Midbrain (tissue), 1 donor: ENCODE measurements at places on chromosomes 5 and 9.

DNA sequence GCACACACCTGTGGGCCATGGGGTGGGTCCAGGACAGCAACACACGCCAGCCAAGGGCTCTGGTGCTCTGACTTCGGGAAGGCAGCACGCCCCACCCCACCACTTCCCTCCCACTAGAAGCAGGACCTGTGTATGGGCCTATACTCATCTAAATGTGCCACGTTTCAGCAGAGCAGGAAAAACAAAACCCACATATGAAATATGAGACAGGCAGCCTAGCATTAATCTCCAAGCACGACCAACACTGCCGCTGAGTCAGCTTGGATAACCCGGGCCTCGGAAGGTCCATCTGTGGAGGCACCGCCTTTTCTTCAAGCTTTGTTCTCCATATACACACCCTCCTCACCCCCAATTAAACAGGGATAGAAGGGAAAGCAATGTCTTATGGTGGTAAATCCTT lies 203.1 kb downstream of the ROR2 start:
- DNase-seq, result no peak

DNA sequence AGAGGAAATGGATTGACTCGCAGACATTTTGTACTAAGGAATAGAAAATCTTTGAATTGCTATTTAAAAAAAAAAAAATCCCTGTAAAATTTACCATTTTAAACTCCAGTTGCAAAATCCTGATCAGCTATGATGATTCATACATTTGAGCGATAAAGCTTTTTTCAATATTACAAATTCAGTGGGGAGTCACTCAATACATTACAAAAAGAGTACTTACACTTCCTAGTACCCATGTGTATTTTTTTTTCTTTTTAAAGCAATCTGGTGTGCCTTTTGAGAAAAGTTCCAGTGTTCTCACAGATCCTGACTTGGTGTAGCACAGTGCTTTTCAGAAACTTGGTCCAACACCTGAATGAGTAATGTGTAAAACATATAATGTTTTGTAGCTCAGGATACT lies 54.3 kb downstream of the PIK3R1 start:
- no peak for DNase-seq

GRCh38 chr9:78997296-78997695 lies 574.5 kb upstream of the TLE4 start:
- DNase-seq, result no peak

GRCh38 chr5:17042041-17042440 lies 106.0 kb upstream of the MYO10 start:
- DNase-seq, result no peak

GRCh38 chr9:22203371-22204138 lies 194.4 kb upstream of the CDKN2B start:
- no peak for DNase-seq

GRCh38 chr9:114552706-114553105 lies 34.9 kb upstream of the ATP6V1G1 start:
- DNase-seq, result no peak

DNA sequence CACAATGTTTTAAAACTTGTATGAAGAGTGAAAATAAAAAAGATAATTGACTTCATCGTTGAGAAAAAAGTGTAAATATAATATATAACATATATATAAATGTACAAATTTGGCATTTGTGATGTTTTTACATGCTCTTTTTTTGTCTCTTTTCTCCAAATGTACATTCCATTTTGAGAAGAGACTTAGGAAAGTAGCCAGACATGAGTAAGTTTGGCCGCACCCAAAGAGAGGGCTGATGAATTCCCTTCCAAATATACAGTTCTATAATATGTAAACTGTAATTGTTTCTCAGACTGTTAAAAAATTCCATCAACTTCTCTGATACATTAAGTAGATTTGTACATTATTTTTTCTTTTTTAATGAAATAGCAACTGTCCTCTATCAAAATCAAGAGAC lies 193.2 kb upstream of the MAP3K1 start:
- no peak for DNase-seq

- DNase-seq, result no peak
Measured at GRCh38 chr9:34032631-34033030, 16.1 kb downstream of the UBAP2 start.

DNA sequence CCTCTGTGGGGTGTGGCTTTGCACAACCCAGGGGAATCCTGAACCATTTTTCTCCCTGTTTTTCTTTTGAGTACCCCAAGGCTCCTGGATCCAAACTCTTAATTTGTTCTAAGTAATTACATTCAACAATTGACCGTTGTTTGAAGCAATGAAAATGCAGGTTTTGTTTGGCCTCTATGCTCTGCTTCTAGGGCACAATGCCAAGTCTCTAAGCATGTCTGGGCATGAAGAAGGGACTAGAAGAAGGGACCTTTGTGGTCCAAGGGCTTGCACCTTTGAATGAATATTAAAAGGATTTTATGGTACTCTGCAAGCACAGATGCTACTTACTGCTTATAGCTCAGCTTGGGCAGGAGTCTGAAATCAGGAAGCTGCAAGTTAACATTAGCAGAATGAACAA lies 6.6 kb upstream of the ENC1 start:
- peak; percentile 7 for DNase-seq

DNA sequence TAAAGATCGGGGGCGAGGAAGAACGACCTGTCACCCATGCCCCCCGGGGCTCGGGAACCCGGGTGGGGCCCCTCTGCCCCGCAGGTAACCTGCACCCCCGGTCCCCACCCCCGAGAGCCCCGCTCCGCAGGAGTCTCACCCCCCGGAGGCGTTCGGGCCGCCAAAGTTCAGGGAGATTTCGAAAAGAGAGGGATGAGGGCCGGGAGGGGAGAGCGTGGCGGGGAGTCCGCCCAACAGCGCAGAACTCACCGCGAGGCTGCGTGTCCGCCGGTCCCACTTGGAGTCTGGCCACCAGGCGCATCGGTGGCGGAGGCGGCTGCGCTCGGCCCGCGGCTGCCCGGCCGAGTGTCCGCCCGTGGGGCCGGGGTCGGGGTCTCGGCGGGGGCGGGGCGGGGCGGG lies at the start of gene PHF19:
TSS of gene PHF19 (minus strand) at position 347 of the 399 bp plus-strand sequence. CDS start 2,447 bp downstream, outside the sequence.
- DNase-seq, result no peak

GRCh38 chr5:82605441-82605973 lies 327.4 kb upstream of the RPS23 start:
- DNase-seq, result no peak

GRCh38 chr5:60335913-60336312 lies 364.1 kb downstream of the DEPDC1B start:
- DNase-seq, result no peak

- no peak for DNase-seq
Measured at GRCh38 chr9:85319936-85320656, 421.7 kb downstream of the AGTPBP1 start.

DNA sequence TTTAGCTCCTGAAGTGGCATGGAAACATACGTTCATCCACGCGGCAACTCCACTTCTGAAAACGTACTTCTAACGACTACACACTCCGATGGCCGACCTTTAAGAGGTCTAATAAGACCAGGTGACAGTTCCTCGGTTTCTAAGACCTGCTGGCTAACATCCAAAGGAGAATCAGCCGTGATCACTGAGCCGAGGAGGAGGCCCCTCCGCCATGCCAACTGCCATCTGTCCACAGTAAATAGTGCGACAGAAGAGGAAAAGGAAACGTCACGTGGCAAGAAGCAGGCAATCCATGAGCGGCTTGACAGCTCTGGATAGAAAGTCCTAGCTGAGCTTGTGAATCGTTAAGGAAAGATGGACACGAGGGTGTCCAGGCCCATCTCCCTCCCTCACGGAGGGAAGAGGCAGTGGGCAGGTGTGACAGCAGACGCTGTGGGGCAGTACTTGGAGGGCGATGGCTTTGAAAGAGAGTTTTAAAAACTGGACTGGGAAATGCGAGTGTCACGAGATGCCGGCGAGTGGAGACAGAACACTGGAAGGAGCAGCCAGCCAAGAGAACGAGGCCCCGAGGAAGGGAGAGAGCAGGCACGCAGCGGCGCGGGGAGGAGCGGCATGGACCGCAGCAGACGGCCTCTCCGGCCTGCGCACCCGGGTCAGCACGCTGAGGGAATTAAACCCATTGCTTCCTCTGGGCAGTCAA lies 66.7 kb upstream of the TBC1D9B start:
- no peak for DNase-seq

- no peak for DNase-seq
Measured at GRCh38 chr9:26742828-26743476, 149.7 kb downstream of the CAAP1 start.

- no peak for DNase-seq
Measured at GRCh38 chr9:108631496-108632285, 224.1 kb downstream of the ACTL7B start.
